ENCODE measurements at places on chromosomes 6 and 20. TPM values are rescaled to one million over a fixed set of nuclear protein-coding genes. Genes with fewer than 3 reads are reported as not detected.

GRCh38 chr6:128068119-128068479 is 167.2 kb upstream of the THEMIS start:
- H3K27ac ChIP-seq: no peak overlapping the region
- H3K4me1 ChIP-seq: no peaks in the 10 kb centered on the region
- DNase-seq: no peak

GRCh38 chr20:32655903-32656512 is 17.7 kb downstream of the C20orf203 start:
- no peak overlapping the region for H3K4me3 ChIP-seq
- peaks cover 8% of the 10 kb centered on the region for H3K4me1 ChIP-seq
- H3K27me3 ChIP-seq: no peaks in the 10 kb centered on the region
- DNase-seq: no peak
- H3K27ac ChIP-seq: no peak overlapping the region

Gene PROKR2
- total RNA-seq: not detected

DNA sequence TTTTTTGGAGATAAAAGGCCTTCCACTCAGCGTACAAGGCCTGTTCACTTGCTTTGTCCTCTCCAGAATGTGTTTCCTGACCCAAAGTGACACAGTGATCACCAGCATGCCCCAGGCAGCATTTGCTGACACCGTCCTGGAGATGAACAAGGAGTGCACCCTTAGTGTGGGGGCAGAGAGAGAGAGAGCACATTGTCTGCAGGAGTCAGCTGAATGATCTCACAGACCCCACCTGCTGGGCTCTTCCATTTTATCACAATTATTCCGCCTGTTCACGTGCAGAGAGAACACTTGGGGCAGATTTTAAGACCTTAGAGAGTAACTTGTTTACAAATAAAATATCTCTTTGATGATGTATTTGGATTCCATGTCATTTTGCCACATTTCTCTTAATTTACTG is 22.4 kb upstream of the MAS1L start:
- no peaks in the 10 kb centered on the region for H3K27me3 ChIP-seq
- H3K4me3 ChIP-seq: no peak overlapping the region
- peak; percentile 52 for DNase-seq
- no peaks in the 10 kb centered on the region for H3K4me1 ChIP-seq

Gene KCNK5
- total RNA-seq: not detected

Gene CLPSL1
- not detected for total RNA-seq

Gene HLA-DQA2
- total RNA-seq: 66.5 TPM

Gene GCLC
- 20.3 TPM for total RNA-seq

DNA sequence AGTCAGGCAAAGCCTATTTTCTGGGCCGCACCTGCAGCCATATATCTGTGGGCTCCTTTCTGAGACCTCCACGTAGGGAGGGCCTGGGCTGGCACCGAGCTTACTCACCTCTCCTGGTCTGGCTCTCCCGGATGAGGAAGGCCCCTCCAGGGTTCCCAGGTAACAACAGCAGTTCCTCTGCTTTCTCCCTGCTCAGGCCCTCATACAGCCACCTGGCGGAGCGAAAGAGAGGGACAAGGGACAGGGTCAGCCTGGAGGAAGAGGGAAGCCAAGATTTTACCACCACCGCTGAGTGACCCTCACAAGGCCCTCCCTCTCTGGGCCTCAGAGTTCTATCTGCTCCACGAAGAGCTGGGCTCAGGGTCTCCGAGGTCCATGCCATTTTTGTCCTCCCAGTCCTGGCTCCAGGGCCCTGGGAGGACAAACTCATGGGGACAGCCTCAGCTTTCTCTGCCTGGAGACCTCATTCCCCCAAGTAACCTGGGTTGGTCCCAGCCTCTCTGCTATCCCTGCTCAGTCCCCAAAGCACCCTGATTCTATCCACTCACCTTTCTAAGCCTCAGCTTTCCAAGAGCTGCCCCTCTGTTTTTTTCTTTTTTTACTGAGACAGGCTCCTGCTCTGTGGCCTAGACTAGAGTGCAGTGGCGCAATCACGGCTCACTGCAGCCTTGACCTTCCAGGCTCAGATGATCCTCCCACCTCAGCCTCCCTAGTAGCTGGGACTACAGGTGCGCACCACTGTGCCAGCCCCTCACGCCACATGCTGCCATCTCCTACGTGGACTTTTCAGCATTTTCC is 13.3 kb downstream of the SLA2 start:
- no peak overlapping the region for H3K4me3 ChIP-seq
- DNase-seq: no peak
- H3K36me3 ChIP-seq: no peaks in the 10 kb centered on the region
- H3K4me1 ChIP-seq: no peaks in the 10 kb centered on the region
- no peak overlapping the region for H3K27ac ChIP-seq

DNA sequence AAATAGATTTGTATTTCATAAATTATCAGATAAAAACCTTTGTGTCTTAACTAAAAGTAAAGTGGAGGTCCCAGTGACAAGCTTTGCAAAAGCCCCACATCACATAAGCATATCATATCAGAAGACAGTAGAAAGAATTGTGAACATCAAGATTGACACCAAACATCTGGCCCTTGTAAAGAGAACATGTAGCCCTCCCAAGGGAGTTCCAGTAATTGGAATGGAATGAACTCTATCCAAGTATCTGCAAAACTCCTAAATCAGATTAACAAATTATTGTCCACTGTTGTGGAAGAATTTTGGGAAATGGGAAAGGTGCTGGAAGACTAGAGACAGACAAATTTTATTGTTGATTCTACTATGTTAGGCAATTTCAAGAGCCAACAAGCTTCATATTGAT is 268.8 kb downstream of the KCNQ5 start:
- peaks cover 6% of the 10 kb centered on the region for H3K36me3 ChIP-seq
- no peak overlapping the region for H3K27ac ChIP-seq
- H3K4me3 ChIP-seq: no peak overlapping the region
- DNase-seq: no peak
- H3K27me3 ChIP-seq: no peaks in the 10 kb centered on the region
- peaks cover 21% of the 10 kb centered on the region for H3K4me1 ChIP-seq

GRCh38 chr6:90350689-90351554 is 54.3 kb upstream of the BACH2 start:
- H3K4me1 ChIP-seq: peaks cover 9% of the 10 kb centered on the region
- H3K36me3 ChIP-seq: no peaks in the 10 kb centered on the region
- peak; percentile 56 for DNase-seq
- no peaks in the 10 kb centered on the region for H3K27me3 ChIP-seq

DNA sequence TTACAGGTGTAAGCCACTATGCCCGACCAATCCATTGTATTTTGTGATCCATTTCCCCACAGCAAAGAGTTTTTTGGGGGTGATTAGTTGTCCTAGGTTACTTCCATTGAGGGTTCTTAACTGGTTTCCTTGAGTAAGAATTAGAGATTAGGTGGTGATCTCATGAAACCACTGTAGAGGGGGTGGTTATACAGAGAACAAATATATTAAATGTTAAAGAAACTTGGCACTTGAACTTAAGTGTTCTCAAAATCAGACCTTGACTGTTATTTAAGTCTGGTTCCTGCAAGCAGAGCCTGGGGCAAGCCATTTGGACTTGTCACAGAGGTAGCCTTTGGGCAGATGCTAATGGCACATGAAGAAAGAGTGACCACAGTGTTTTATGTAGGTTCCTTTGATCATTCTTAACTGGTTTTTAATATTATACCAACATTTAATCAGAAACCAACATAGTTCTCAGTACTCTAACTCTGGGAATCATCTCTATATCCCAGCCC is 288.5 kb downstream of the SOX4 start:
- H3K4me3 ChIP-seq: no peak overlapping the region
- H3K27me3 ChIP-seq: no peaks in the 10 kb centered on the region
- no peak for DNase-seq
- H3K36me3 ChIP-seq: no peaks in the 10 kb centered on the region
- H3K4me1 ChIP-seq: no peaks in the 10 kb centered on the region
- no peak overlapping the region for H3K27ac ChIP-seq

- H3K4me3 ChIP-seq: no peak overlapping the region
- H3K27ac ChIP-seq: no peak overlapping the region
- H3K4me1 ChIP-seq: no peaks in the 10 kb centered on the region
- H3K36me3 ChIP-seq: no peaks in the 10 kb centered on the region
- DNase-seq: peak; percentile 88
Observed at GRCh38 chr20:9609887-9610502, 95.6 kb downstream of the LAMP5 start.

DNA sequence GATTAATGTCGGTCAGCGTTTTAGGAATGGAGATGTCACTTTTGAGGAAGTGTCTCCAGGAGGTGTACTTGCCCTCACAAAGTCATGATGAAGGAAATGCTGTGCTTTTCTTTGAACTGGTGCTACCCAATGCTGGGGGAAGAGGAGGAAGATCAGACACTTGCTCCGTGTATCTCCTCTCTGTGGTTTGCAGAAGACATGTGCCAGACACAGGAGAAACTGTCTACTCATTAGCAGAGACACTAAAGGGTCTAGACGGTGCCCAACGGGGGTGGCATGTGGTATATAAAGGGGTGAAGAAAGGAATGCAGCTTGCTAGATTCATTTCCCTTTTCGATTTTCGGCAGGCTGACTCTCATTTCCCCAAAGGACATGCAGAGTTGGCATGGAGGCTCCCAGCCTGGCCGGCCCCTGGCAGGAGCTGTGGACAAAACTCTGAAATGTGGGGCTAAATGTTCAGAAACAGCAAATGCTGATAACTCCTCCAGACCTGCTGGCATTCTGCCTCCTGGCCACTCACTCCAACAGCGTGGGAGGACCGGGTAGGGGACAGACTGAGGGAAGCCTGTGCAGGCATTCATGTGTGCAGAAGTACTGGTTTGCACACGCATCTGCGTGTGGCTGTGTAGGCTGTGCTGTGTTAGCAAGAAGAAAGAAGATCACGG is 59.6 kb upstream of the QKI start:
- no peak overlapping the region for H3K27ac ChIP-seq
- no peak for DNase-seq
- H3K4me1 ChIP-seq: peaks cover 7% of the 10 kb centered on the region

DNA sequence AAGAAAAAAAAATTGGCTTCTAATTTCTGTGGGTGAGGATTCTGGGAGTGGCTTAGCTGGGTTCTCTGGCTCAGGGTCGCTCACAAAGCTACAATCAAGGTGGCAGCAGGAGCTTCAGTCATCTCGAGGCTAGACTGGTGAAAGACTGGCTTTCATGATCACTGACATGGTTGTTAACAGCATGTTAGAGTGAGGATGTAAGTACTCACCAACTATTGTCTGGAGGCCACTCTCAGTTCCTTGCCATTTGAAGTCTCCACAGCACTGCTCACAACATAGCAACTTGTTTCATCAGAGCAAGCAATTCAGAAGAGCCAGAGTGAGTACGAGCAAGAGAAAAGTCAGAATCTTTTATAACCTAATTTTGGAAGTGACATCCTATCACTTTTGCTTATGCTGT is 145.7 kb upstream of the PRSS16 start:
- no peak overlapping the region for H3K4me3 ChIP-seq
- no peaks in the 10 kb centered on the region for H3K4me1 ChIP-seq
- H3K27ac ChIP-seq: no peak overlapping the region
- H3K27me3 ChIP-seq: no peaks in the 10 kb centered on the region
- no peak for DNase-seq

- no peaks in the 10 kb centered on the region for H3K36me3 ChIP-seq
- peaks cover 35% of the 10 kb centered on the region for H3K4me1 ChIP-seq
- H3K27me3 ChIP-seq: no peaks in the 10 kb centered on the region
Observed at GRCh38 chr6:158231551-158232315, 63.6 kb downstream of the GTF2H5 start.

Gene IFNGR1
- total RNA-seq: 76.9 TPM

DNA sequence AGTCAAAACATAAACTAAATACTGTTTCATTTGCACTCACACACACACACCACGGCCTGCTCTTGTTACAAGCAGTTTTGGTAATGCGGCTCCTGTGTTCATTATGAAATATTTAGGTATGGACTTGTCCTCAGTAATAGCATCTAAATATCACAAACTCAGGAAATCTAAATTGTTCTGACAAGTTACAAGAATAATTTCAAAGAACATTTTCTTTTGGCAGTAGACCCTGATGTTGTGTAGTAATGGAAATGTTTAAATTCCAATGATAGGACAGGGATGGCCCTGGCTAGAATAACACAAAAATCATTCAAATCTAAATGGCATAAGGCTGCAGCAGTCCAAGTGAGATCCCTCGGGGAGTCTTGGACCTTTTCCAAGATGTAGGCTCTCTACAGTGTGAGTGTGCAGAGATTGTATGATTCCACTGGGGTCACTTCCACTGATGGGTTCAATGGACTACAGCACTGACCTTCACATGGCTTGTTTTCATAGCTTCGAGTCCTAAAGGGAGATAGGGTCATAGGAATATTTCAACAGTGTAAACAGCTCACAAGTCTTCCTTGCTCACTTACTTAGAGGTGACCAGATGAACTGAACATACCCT is 210.6 kb upstream of the PLCB4 start:
- H3K4me1 ChIP-seq: no peaks in the 10 kb centered on the region
- no peaks in the 10 kb centered on the region for H3K27me3 ChIP-seq

- no peaks in the 10 kb centered on the region for H3K36me3 ChIP-seq
- DNase-seq: no peak
- H3K4me3 ChIP-seq: no peak overlapping the region
Observed at GRCh38 chr6:157779705-157780604, 43.1 kb upstream of the SNX9 start.

DNA sequence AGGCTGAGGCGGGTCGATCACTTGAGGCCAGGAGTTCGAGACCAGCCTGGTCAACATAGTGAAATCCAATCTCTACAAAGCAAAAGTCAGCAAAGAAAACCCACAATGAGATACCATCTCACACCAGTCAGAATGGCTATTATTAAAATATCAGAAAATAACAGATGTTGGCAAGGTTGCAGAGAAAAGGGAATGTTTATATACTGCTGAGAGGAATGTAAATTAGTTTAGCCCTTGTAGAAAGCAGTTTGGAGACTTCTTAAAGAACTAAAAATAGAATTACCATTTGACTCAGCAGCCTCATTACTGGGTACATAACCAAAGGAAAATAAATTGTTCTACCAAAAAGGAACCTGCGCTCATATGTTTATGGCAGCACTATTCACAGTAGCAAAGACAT is 16.7 kb upstream of the GCM1 start:
- H3K27me3 ChIP-seq: no peaks in the 10 kb centered on the region
- H3K36me3 ChIP-seq: no peaks in the 10 kb centered on the region
- no peak overlapping the region for H3K4me3 ChIP-seq
- H3K27ac ChIP-seq: no peak overlapping the region

Gene PPP2R5D
- 34.8 TPM for total RNA-seq

Gene CYP39A1
- 8.2 TPM for total RNA-seq

DNA sequence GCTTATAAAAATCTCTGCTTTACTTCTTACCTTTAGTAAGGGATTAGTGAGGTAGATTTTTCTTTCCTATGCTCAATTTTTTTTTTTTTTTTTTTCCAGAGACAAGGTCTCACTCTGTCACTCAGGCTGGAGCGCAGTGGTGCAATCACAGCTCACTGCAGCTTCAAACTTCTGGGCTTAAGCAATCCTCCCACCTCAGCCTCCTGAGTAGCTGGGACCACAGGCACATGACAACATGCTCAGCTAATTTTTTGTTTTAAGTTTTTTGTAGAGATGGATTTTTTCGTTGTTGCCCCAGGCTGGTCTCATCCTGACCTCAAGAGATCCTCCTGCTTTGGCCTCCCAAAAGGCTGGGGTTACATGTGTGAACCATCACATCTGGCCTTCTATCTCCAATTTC is 58.9 kb upstream of the RREB1 start:
- no peaks in the 10 kb centered on the region for H3K36me3 ChIP-seq
- H3K27ac ChIP-seq: no peak overlapping the region
- DNase-seq: no peak
- peaks cover 4% of the 10 kb centered on the region for H3K4me1 ChIP-seq

- no peak overlapping the region for H3K4me3 ChIP-seq
- H3K4me1 ChIP-seq: 0 out of 2 replicates have a peak, but pooled peaks cover 3% of the 10 kb centered on the region
- H3K27me3 ChIP-seq: no peaks in the 10 kb centered on the region
Observed at GRCh38 chr6:97215157-97215769, 67.8 kb downstream of the MMS22L start.

Measured in Karpas-422 (cell line).